ENCODE measurements at places on chromosomes 12 and 14. TPM values are rescaled to one million over a fixed set of nuclear protein-coding genes. Genes with fewer than 3 reads are reported as not detected.

GRCh38 chr12:130992979-130993538 is 39.4 kb downstream of the ADGRD1 start:
- no peak for DNase-seq

DNA sequence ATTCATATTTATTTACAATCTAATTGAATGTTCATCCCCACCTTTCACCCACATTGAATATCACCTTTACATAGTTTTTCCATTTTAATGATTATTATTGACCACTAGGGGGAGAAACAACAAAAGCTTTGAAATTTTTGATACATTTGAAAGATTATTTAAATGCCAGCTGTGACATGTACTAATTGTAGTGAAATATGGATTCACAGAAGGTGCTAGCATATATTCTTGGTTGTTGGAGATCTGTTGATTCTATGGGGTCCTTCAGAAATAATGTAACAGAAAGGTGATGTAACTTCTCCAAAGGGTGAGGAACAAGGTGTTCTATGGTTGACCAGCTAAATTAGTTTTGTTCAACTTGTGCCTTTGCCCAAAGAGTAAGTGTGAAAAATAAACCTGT is 22.4 kb upstream of the GPR33 start:
- no peak for DNase-seq

DNA sequence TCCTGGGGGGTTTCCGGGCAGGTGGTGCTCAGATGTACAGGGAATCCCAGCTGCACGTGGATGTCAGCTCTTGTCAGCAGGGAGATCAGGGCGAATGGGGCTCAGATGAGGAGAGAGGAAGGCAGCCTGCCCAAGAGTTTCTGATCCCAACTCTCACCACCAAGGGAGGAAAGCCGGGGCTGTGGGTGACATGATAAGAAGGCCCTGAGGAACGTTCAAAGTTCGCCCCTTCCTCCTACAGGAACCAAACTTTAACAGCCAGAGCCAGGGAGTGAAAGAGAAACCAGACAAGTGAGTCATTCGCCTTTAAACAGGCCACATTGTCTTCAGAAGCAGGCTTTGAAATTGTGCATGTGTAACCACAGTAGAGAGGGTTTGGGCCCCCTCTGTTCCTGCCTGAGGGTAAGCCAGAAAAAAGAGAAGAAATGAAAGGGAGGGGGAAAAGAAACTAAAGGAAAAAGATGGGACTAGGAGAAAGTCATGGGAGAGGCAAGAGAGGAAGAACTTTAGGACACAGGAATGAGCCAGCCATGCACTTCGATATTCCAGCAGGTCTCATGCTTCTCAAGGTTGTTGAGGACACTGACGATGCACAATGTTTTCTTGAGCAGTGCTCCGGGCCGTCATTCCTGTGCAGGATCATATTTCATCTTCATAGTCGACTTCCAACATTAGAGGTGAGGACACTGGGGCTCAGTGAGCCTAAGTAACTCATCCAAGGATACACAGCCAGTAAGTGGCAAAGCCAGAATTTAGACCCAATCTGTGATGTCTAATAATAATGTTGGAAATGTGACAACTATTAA is 691.4 kb upstream of the TBX3 start:
- DNase-seq: no peak

GRCh38 chr14:35404449-35405303 is at the start of gene NFKBIA:
TSS of gene NFKBIA (minus strand) at chr14:35404749. CDS start at chr14:35404644, 105 bp downstream.
- peak; percentile 93 for DNase-seq

GRCh38 chr12:20463913-20464524 is 95.7 kb downstream of the PDE3A start:
- DNase-seq: no peak

DNA sequence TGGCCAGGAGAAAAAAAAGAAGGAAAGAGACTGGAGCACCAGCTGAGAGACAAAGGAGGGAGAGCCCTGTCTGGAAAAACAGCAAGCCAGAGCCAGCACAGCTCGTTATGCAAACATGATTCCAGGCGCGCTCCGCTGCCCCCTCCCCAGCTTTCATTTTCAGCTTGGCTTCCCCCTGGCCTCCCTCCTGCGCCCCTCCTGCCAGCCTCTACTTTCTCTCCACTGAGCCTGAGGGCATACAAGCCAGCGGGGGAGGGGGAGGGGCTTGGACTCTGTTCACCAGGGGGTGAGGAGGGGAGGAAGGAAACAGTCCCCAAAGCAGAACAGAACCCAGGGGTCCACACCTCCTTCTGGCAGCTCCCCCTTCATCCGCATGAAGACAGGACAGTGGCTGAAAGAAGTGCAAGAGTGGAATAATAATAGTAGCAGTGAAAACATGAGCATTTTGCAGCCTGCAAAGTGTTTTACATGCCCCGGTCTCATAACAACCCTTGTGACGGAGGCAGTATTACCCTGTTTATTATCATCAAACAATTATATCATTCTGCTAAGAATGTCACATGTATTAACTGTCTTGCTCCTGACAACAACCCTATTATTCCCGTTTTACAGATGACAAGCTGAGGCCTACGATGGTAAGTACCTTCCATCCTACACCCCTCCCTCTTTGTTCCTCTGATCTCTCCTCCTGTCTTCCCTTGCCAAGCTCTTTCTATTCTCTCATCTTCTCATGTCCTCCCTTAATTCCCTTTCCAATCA is 24.2 kb downstream of the SMUG1 start:
- no peak for DNase-seq

- DNase-seq: no peak
Measured at GRCh38 chr14:54411371-54411770, 14.6 kb downstream of the CDKN3 start.

GRCh38 chr12:55933799-55934742 is 3.1 kb downstream of the DGKA start:
- DNase-seq: no peak

GRCh38 chr12:29208936-29209701 is 60.0 kb downstream of the FAR2 start:
- no peak for DNase-seq

GRCh38 chr14:105283028-105283427 is 17.8 kb downstream of the BRF1 start:
- DNase-seq: no peak

DNA sequence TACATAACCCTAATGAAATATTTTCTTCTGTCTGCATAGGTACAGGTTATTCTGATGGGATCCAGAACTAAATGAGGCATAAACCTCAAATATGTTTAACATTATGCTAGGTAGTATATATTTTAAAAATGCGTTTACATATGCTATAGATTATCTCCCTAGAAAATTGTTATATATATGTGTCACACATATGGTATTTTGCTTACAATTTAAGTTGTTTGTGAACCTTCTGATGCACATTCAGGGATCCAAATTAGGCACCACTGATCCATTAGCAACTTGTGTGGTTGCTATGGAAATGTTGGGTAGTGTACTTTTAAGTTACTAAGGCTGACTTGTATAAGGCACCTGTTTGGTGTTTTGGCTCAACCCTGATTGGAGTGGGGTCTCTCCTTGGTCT is 456.7 kb downstream of the AEBP2 start:
- no peak for DNase-seq

DNA sequence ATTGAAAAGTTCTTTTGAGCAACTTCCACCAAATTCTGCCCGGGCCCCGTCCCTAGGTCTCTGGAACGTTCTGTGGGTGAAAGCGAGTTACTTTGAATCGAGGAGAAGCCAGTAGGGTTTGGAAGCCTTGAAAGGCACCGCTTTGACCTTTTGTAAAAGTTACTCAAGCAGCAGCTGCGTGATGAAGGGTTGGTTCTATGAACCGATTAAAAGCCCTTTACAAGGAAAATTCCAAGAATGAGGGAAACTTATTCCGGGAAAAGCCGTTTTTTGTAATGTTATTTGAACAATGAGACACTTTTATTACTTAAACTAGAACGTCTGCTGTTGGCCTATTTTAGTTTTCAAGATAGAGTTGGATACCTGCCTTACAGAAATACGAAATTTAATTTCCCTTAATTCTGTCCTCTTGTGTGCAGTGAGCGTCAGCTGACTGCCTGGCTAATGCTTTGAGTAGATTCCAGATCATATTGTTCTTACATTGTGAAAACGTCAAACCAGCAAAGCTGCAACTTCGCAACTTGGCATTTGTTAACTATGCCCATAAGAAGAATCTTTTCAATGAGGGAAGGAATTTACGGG is 906 bp downstream of the LARP4 start:
- DNase-seq: no peak

- no peak for DNase-seq
Measured at GRCh38 chr12:110246636-110247339, 34.3 kb upstream of the ATP2A2 start.

GRCh38 chr12:52975204-52975603 is 26.3 kb downstream of the KRT18 start:
- DNase-seq: no peak

GRCh38 chr12:124639122-124639806 is 71.9 kb upstream of the NCOR2 start:
- DNase-seq: no peak

DNA sequence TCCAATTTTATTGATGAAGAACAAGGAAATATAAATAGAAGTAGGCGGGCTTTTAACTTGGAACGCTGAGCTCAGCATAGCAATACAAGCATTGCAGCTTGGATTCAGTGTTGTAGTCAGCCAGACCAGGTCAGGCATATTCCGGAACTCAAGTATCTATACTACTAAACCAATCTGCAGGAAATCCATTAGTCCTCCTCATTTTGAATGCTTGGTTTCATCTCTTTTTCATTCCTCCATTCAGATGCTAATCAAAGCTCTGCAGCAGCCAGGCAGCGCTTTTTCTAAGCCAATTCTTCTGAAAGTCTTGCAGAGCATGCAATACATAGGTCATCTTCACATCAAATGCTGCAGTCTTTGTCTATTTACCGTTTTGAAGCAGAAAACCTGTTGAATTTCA is 49.0 kb downstream of the KIF21A start:
- no peak for DNase-seq

PLXNC1 gene
- total RNA-seq: 7.2 TPM

TAS2R8 gene
- not detected for total RNA-seq

PTPN6 gene
- total RNA-seq: 252 TPM

PRB2 gene
- total RNA-seq: not detected
